ENCODE measurements at places on chromosomes 1 and 21.
A peak's percentile ranks its signal among the peaks of the same experiment; 100 is the strongest.

- no peak for DNase-seq
These were observed 38.7 kb downstream of the MAPKAPK2 start for GRCh38 chr1:206723462-206723804.

GRCh38 chr1:57908147-57908890 is 484.5 kb upstream of the DAB1 start:
- no peak for DNase-seq

GRCh38 chr1:115056395-115056798 is 26.8 kb downstream of the TSHB start:
- peak; percentile 67 for DNase-seq

GRCh38 chr1:209411491-209411929 is 172.0 kb upstream of the CAMK1G start:
- DNase-seq = peak; percentile 69

- DNase-seq = peak; percentile 1
These were observed 147.8 kb upstream of the ATP1B1 start for GRCh38 chr1:168958562-168959289.

- DNase-seq = peak; percentile 50
These were observed 24.9 kb upstream of the C1QA start for GRCh38 chr1:22611530-22611947.

- no peak for DNase-seq
These were observed 27.5 kb downstream of the COL6A1 start for GRCh38 chr21:46008893-46009621.

DNA sequence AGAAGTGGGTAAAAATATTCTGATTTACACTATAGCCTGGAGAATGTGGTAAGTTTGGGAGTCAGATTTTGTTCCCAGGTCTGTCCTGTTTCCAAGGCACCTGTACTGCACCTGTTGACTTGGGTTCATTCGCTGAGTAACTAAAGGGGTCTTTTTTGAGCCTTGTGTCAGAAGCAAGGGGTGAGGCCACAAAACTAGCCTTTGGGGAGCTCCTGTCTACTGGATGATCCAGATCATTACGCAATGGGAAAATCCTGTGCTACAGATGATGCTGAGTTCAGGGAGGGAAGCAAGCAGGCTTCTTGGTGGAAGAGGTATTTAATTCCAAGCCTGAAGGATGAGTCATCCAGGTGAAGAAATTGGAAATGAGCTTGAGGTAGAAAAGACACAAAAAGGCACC is 424.0 kb downstream of the MATN1 start:
- no peak for DNase-seq

DNA sequence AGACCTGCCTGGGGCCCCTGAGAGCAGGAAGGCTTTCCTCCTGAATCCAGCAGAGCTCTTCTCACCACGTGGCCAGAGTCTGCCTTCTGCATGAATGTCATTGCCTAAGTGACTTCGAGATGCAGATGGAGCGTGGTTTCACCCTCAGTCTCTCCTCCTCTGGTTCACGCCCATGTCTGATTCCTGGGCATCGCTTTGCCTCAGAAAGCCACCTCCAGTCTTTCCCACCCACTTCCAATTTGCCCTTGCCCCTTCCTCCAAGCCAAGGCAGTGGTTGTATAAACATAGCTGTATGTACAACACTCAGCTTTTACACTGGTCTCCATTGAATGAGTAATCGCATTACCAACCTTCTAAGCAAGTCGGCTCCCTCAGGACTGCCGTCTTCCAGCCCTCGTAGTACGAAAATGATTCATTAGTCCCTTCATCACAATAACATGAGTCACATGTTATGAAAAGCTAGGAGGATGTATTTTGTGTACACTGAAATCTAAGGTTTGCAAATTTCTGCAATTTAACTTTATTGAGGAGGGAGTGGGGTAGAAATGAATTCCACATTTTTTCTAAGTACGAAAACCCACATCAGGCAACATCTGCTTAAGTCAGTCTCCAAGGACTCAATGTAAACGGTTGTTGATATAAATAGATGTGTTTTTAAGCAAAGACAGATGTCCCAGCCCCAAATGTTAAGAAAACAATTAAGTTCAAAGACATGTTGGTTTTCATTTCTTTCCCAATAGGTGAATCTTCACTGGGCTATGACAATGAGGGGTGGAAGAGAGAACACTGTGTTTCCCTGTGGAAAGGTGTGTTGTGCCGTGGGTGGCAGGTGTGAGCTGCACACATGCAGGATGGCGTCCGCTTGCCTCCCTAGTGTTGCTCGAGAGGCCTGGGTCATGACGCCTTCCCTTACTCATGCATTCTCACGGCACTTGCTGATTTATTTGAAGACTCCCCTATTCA is 32.3 kb upstream of the ETS2 start:
- DNase-seq = peak; percentile 98

- DNase-seq = peak; percentile 59
These were observed 539 bp downstream of the LAMC1 start for GRCh38 chr1:183023601-183024316.

GRCh38 chr1:34406833-34407539 is 230.3 kb downstream of the C1orf94 start:
- no peak for DNase-seq

- DNase-seq = peak; percentile 21
These were observed 12.2 kb downstream of the SLC35F3 start for GRCh38 chr1:233916706-233917105.

DNA sequence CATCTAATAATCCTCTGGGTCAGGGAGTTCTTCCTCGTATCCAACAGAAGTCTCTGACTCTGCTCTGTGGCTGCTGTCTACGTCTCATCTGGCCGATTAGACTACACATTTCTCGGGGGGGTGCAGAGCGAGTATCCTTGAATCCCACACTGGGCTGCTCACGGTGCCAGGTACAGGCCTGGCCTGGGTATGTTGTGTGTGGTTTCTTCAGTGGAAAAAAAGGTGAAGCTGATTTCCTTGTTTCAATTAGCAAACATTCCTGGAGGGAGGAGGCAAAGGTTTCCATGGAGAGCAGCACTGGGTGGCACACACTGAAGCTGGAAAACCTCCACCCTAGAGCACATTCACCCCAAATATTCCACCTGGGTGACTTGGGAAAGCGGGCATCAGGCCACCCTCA is 2.0 kb upstream of the RAB7B start:
- no peak for DNase-seq

- DNase-seq = no peak
These were observed 7.7 kb downstream of the ABCG1 start for GRCh38 chr21:42226626-42227025.

- DNase-seq = no peak
These were observed 29.8 kb downstream of the GPR137B start for GRCh38 chr1:236172041-236172579.

- DNase-seq = peak; percentile 72
These were observed 285.3 kb downstream of the CAMTA1 start for GRCh38 chr1:7070389-7071029.

- DNase-seq = no peak
These were observed 2.6 kb downstream of the BCAR3 start for GRCh38 chr1:93678946-93679480.

GRCh38 chr1:219774386-219774785 is 154.0 kb downstream of the SLC30A10 start:
- no peak for DNase-seq

- DNase-seq = no peak
These were observed 147.5 kb downstream of the CYYR1 start for GRCh38 chr21:26425576-26425975.

DNA sequence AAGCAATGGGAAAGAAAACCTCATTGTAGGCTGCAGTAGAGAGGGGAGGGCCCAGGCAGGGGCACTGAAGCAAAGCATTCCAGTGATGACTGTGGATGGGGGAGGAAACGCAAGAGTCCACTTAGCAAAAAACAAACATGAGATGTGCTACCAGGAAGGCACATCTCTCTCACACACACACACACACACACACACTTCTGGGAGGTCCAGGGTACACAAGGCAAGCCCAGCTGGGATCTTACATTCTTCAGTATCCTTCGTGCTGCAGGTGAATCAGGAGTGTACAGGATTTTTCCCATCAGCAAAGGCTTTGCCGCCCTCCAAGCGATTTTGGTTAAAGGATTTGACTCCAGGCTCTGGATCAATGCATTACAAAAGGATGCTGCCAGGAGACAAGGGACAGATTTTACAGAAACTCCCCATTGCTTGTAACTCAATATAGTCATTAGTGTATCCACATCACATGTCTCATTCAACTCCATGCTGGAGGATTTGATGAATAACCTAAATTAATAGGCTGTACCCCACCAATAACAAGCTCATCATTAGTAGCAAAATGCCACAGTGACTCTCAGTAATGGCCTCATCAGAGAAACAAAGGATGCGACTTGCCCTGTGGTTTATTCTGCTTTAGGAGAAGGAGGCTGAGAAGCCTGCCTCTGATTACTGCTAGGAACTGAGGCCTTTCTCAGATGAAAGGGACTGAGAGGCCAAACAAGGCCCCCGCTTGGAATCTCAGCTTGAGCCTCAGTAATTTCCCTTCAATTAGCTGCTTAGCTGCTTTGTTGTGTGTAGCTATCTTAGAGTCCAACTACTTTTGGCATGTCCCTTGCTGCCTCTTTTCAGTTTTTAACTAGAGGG is 41.6 kb downstream of the ABCA4 start:
- no peak for DNase-seq

DNA sequence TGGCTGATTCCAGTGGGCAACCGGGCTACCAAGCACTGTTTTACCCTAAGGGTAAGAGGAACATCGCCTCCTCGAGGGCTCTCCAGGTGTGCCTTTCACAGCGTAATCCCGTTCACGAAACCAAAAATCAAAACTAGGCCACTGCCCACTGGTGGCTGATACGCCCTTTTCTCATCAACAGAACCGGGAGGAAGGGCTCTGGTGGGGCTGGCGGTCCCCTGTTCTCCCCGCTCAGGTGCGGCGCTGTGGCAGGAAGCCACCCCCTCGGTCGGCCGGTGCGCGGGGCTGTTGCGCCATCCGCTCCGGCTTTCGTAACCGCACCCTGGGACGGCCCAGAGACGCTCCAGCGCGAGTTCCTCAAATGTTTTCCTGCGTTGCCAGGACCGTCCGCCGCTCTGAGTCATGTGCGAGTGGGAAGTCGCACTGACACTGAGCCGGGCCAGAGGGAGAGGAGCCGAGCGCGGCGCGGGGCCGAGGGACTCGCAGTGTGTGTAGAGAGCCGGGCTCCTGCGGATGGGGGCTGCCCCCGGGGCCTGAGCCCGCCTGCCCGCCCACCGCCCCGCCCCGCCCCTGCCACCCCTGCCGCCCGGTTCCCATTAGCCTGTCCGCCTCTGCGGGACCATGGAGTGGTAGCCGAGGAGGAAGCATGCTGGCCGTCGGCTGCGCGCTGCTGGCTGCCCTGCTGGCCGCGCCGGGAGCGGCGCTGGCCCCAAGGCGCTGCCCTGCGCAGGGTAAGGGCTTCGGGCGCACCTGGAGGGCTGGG is at the start of gene IL6R:
Gene IL6R (plus strand): TSS at position 360 of the 763 bp plus-strand sequence. CDS start 287 bp downstream, at position 647.
- DNase-seq = peak; percentile 91

- no peak for DNase-seq
These were observed 93.6 kb downstream of the NFIA start for GRCh38 chr1:61175976-61176375.

DNA sequence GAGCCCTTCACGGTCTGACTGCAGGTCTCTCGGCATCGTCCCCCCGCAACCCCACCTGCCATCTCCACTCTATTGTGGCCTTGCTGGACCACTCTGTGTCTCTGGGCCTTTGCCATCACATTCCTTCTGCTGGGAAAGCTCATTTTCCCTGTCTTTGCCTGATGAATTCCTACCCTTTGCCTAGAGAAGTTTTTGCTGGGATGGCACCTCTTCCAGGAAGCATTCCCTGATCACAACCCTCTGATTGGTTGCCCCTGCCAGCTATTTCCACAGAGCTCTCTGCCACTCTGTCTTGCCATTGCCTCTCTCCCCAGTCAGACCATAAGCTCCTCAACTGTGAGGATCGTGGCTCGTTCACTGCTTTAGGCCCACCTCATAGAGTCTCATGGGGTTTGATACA is 28.9 kb upstream of the GPR37L1 start:
- DNase-seq = no peak

DNA sequence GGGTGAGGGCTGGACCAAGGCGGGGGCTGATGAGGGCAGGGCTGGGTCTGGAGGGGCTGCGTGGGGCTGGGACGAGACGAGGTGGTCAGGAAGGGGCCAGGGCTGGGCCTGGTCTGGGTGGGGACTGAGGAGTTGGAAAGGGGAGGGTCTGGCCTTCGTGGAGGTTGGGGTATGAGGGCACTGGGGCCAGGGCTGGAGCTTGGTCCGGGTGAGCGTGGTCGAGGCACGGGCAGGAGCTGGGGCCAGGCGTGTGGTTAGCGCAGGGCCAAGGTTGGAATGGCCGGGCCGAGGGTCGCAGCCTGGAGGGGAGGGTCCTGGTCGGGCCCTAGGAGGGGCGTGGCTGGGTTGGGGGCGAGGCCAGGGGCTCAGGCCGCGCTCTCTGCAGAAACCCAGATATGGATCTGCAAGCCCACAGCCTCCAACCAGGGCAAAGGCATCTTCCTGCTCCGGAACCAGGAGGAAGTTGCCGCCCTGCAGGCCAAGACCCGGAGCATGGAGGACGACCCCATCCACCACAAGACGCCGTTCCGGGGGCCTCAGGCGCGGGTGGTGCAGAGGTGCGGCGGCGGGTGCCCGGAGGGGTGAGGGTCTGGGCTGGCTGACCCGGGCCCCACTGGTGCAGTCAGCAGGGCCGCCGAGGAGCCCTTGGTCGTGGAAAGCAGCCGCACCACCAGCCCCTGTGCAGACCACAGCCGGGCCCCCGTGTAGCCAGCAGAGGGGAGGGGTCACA is 9.0 kb downstream of the TTLL10 start:
- DNase-seq = no peak

DNA sequence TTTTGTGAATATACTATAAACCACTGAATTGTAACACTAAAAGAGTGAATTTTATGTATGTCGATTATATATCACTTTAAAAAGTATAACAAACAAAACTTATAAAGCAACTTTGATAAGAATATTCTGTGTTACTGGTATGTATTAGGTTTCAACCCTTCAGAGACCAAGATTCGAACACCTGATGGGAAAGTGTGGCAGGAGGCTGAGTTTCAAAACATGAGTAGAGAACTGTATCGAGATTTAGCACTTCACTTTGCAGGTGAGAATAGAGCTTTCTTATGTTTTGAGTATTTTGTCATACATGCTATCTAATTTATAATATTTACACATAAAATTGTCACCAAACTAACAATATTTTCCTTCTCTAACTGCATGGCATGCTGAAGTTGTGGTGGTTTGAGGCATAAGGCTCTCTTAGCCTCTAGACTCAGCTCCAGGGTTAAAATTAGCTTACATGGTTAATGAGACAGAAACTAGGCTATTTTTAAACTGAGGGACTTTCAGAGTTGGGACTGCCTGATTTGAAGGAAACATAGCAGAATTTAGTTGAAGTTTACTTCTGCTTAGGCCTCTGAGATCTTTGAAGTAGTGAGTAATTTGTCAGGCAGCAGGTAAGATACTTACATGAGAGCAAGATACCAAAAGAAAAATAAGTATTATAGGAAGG is 48.6 kb downstream of the CEP350 start:
- no peak for DNase-seq

- DNase-seq = peak; percentile 23
These were observed 48.6 kb downstream of the ITPKB start for GRCh38 chr1:226690460-226690982.

- peak; percentile 5 for DNase-seq
These were observed 482 bp downstream of the GRIK1 start for GRCh38 chr21:29939104-29939923.

- DNase-seq = peak; percentile 58
These were observed 117.5 kb upstream of the HOOK1 start for GRCh38 chr1:59697150-59697800.
